NCI-H2029 treated with DMSO at 0.1 percent for 48 hours (cell line): ENCODE measurements at places on chromosomes 7 and 10.
A peak's percentile ranks its signal among the peaks of the same experiment; 100 is the strongest.

GRCh38 chr7:150371131-150371995 is 2.7 kb downstream of the REPIN1 start:
- no peak for DNase-seq

GRCh38 chr10:69994262-69994661 is 58.4 kb upstream of the MACROH2A2 start:
- DNase-seq: peak; percentile 33

GRCh38 chr10:5958675-5959074 is 18.7 kb downstream of the IL15RA start:
- no peak for DNase-seq

GRCh38 chr10:98270786-98271185 is 2.8 kb upstream of the LOXL4 start:
- DNase-seq: no peak

DNA sequence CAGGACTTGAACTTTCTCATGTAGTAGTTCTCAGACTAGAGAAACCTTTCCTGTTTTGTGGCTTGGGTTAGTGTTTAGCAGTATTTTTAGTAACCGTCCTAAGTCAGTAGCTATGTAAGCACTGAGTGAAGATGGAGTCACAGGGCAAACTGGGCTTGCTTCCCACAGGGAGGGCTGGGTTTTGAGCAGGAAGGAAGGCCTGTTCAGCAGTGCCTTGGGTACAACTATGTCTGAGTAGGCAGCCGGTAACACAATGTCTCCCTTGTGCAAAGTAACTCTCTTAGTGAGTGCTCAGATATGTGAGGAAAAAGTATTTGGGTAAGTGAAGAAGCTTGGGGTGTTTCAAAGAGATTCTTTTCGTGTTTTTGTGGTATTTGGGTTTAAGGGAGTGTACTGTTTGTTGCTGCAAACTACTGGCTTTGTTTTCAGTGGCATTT is 96.4 kb downstream of the CCSER2 start:
- peak; percentile 6 for DNase-seq

GRCh38 chr10:33267708-33268107 is 66.8 kb downstream of the NRP1 start:
- no peak for DNase-seq

GRCh38 chr7:108044345-108044744 is 41.4 kb upstream of the LAMB1 start:
- DNase-seq: no peak

- no peak for DNase-seq
These were observed at the start of gene COL1A2 for GRCh38 chr7:94394437-94395140. COL1A2 (plus strand) TSS chr7:94394895; CDS start chr7:94395032, 137 bp downstream.

DNA sequence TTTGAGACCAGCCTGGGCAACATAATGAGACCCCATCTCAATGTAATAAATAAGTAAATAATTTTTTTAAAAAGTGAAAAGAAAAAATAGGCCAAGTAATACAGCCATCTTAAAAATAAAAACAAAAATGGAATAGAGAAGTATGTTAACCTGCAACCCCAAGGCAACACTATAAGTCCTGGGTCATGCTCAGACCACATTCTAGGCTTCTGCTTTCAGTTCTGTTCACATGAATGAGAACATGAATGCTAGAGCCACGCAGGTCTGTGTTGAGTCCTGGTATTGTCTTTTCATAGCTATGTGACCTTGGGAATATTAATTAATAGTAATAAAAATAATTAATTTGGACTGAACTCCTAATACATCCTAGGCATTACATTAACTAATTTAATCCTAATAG is 284.0 kb downstream of the AUTS2 start:
- DNase-seq: no peak

GRCh38 chr10:24465124-24465874 is 256.4 kb downstream of the KIAA1217 start:
- peak; percentile 15 for DNase-seq

DNA sequence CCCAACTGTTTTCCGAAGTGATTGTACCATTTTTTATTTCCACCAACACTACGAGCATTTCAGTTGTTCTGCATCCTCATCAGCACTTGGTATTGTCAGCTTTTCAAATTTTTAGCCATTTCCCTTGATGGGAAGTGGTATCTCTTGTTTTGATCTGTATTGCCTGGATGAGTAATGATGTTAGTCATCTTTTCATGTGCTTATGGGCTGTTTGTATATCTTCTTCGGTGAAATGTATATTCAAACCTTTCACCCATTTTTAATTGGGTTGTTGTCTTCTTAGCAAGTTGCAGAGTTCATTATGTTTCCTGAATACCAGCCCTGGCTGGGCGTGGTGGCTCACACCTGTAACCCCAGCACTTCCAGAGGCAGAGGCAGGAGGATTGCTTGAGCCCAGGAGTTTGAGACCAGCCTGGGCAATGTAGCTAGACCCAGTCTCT is 22.1 kb downstream of the CLIP2 start:
- DNase-seq: no peak

GRCh38 chr7:130853503-130854279 is 119.7 kb upstream of the KLF14 start:
- no peak for DNase-seq

DNA sequence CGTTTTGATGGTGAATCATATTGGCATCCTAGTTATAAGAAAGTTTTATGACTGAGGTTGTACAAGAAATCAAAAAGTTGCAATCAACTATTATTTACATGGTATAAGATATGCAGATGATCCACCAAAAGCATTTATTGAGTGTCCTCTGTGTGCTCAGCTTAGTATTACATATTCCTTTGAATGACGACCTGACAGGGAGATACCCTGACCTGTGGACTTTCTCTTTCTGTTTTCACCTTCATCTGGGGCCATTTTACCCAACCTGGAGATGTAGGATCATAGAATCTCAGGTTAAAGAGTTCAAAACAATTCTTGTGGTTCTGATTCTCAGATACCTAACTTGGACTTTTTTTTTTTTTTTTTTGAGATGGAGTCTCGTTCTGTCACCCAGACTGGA is 269.1 kb upstream of the SORCS1 start:
- no peak for DNase-seq

- DNase-seq: no peak
These were observed 13.5 kb upstream of the TSPAN13 start for GRCh38 chr7:16739863-16740622.

DNA sequence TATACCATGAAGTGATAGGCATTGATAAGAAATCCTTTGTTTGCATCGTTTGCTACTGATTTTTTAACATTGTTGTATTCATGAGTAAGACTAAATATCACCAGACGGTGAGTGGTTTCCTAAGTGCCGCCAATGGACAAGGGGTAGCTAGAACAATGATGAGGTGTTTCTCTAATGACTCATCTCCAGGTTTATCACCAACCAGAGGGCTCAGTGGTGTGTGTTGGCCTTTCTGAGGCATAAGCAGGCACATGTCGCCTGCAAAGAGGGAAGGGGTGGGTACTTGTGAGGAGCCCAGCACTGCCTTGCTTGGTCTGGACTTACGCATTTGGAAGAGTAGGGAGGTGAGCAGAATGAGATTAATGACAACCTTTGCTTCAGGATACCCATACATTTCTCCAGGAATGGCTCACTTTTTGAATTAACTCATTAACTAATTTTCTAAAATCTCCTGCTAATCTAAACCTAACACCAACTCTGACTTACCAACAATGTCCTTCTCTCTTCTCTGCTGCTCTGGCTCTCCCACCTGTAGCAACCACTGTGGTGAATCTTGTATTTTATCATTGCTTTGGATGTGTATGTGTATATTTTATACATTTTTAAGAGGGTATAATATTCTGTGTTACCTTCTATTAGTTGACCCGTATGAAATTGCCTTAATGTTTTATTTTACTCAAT is 722.6 kb downstream of the GRID1 start:
- DNase-seq: peak; percentile 8

GRCh38 chr7:26185131-26185843 is 15.3 kb downstream of the HNRNPA2B1 start:
- DNase-seq: no peak

DNA sequence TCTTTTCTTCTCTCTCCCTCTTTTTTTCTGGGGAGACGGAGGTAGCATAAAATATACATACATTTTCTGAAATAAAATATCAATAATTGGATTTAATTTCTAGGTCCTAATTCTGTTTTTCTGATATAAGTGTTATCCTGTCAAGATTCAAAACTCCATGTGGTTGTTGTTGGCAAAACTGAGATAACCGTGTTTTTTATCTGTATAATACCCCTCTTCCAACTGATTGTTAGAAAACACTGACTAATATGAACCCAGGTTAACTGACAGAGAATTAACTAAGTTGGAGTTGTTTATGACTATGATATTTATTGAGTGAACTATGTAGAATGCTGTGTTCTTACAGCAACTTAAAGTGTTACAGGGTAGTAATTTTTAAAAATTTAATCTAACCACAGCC is 236.5 kb upstream of the KAT6B start:
- DNase-seq: no peak

GRCh38 chr7:8115547-8116402 is 146.2 kb downstream of the ICA1 start:
- no peak for DNase-seq

DNA sequence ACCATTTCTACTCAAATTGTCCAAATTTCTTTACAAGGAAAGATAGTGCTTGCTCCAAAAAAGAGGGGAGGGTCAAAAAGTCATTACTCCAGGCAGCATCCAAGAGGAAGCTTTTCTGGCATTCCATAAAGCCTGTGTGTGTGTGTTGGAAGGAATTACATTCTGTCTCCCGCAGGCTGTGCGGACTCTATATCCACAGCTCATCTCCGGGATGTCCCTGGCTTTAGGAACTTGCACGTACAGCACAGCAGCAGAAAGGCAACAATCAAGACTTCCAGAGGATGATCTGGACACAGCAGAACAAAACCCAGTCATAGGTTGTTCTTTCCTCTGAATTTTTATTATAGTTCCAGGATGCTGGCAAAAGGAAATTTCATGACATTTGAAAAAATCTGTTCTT is 94.8 kb downstream of the ITIH5 start:
- no peak for DNase-seq

GRCh38 chr7:154869436-154869835 is 133.5 kb downstream of the PAXIP1 start:
- DNase-seq: no peak

DNA sequence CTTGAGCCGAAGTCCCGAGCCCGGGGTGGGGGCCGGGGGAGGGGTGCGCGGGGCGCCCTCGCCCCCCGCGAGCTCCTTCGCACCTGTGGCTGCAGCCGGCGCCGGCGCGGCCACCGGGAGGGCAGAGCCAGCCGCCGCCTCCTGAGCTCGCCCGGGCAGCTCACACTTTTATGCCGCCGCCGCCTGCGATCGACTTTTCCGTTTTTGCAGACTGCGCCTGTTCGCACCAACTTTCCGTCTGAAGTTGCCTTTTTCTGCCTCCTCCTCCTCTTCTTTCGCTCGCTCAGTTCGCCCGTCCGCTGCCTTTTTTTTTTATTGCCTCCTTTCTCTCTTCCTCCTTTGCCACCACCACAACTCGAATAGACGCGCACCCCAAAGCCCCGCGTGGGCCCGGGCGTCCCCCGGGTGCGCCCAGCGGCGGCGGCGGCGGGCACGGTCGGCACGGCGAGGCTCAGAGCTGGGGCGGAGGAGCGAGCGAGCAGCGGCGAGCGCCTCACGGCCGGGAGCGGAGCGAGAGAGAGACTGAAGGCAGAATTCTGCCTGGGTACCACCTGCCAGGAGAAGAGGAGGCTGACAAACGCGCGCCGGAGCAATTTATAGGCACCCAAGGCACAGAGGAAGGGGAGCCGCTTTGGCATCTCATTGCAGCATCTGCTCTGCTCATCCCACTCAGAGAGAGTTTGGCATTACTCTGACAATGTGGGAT is at the start of gene C1QL3:
Gene C1QL3 (minus strand): TSS at position 569 of the 706 bp plus-strand sequence. CDS start 814 bp downstream, outside the sequence.
- DNase-seq: no peak

DNA sequence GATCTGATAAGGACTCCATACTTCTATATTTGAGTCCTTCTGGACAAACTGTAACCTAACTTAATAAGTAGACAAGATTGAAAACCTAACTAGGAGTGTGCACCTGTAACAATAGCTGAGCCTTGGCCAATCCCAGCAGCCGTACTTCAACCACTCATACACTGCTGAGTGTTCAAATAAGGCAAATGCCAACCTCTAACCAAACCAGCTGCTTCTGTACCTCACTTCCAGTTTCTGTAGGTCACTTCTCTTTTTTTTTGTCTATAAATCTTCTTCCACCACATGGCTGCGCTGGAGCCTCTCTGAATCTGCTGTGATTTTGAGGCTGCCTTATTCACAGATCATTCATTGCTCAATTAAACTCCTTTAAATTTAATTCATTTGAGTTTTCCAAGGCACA is 753.2 kb downstream of the DNAJB9 start:
- no peak for DNase-seq

DNA sequence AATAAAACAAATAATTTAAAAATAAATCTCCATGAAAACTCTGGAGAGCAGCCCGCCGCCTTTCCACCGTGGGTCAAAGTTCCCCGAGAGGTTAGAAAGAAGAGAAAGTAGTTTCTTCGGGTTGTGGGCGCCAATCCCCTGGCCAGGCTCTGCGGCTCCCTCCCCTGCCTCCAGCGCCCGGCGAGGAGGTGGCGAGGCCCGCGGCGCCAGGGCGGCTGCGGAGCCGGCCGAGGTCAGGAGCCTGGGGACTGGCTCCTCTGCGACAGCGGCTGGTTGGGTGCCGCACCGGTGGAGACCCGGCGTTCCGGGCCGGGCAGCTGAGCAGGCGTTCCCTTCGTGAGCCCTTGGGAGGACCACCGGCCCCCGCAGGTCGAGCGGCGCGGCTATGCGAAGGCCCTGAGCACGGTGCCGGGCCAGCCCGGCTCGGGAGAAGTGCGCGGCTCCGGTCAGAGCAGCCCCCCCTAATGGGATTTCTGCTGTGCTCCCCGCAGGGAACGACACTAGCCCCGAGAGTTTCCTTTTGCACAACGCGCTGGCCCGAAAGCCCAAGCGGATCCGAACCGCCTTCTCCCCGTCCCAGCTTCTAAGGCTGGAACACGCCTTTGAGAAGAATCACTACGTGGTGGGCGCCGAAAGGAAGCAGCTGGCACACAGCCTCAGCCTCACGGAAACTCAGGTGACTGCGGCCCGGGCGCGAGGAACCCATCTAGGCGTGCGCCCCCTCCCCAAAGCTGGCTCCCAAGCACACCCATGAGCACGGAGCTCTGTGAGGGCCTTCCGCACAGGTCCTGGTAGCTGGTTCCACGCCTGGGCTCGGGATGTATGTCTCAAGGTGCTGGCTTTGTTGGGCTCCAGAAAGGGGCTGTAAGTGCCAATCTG is 2.8 kb downstream of the EMX2 start:
- no peak for DNase-seq

- peak; percentile 15 for DNase-seq
These were observed 339.1 kb downstream of the ATRNL1 start for GRCh38 chr10:115432188-115432819.

DNA sequence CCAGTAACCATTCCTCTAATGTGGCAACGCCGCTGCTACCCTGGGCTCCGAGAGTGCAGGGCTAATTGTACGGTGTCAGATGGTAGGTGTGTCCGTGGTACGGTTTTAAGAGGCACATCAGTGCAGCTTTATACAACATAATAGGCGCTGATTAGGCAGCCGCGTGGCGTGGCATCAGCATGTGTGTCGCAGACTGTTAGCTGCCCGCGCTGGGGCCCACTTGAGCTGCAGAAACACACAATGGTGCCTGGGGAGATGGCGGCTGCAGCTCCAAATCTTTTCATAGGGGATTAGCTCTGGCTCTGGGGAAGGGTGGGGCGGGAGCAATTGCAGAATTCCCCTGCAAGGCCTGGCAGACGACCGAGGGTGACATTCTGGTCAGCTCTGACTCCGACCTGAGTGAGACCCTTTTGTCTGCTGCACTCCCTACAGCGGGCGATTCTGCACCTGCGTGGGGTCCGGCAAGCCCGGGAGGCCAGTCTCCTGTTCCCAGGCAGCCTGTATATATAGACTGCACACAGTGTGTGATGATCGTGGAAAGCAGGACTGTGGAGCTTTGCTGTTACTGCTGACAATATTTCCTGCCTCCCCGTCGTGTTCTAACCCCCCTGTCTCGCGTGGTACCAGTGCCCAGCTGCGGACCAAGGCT is 722.7 kb upstream of the CELF2 start:
- DNase-seq: no peak

GRCh38 chr10:5550250-5550545 is 25.4 kb downstream of the CALML3 start:
- DNase-seq: no peak
